Activated CD4-positive, alpha-beta T cell treated with anti-CD3 and anti-CD28 coated beads, Interleukin-2, Interleukin-4, amounts not matched to agents 100 ng/mL and 50 ng/mL, durations not matched to agents 16 hours and 8 hours (primary cell): ENCODE measurements at places on chromosomes 13 and 19.

DNA sequence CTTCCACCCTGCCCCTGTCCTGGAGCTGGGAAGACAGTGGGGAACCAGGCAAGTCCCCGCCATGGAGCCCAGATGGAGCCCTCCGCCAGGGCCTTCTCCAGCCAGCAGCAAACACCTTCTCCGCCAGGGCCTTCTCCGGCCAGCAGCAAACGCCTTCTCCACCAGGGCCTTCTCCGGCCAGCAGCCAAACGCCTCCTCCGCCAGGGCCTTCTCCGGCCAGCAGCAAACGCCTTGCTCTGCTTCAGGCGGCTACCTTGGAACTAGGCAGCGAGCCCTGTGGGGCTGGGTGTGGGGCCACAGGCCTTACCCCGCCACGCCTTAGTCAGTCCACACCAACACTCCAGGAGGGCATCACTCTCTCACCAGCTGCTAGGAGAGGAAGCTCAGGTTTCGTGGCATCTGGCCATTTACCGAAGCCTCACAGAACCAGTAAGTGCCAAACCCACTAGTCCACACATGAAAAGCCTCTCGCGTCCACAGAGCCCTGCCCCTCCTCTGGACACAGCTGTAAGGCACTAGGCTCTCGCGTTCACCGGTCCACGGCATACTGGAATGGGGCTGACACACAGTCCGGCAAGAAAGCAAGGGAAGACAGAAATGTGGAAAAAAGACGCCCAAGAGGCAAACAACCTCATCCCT is 41.0 kb downstream of the MLLT1 start:
- DNase-seq = no peak

GRCh38 chr13:30700364-30700763 is 35.0 kb upstream of the ALOX5AP start:
- no peak for DNase-seq

DNA sequence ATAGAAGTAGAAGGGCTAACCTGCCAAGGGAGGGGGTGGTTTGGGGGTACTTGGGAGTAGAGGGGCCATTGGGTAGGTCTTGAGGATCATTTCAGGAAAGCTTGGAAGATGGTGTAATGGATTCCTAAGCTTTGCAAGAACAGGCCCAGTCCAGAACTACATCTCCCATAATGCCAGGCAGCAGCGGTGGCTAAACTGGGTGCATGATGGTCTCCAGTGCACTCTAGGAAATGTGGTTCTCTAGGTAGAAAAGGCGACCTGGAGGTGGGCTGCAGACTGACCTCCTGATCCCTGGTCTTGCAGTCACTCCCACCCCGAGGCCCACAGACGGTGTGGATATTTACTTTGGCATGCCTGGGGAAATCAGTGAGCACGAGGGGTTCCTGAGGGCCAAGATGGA is 3.8 kb downstream of the APLP1 start:
- no peak for DNase-seq

GRCh38 chr19:2097203-2097885 is 629 bp downstream of the IZUMO4 start:
- DNase-seq = no peak

GRCh38 chr13:43057653-43058317 is 34.4 kb downstream of the DNAJC15 start:
- DNase-seq = no peak

DNA sequence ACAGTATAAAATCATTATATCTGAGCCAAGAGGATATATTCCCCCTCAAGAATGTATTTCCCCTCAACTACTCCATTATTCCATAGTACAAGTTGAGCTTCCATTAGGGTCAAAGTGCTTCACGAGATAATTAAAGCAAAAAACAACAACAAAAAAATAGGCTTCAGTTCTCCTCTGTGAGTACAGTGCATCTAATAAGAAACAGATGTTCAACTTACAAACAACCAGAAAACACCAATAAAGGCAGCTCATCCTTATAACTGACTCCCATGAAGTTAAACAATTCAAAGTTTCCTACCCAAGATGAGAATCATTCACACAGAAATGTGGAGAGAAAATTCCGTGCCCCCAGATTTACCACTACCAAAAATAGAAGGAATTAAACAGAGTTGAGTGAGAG is 854.4 kb downstream of the PCDH9 start:
- DNase-seq = no peak

- no peak for DNase-seq
Measured at GRCh38 chr19:6767081-6767356, 216 bp downstream of the SH2D3A start.

- no peak for DNase-seq
Measured at GRCh38 chr13:112784811-112785482, 95.1 kb downstream of the ATP11A start.

DNA sequence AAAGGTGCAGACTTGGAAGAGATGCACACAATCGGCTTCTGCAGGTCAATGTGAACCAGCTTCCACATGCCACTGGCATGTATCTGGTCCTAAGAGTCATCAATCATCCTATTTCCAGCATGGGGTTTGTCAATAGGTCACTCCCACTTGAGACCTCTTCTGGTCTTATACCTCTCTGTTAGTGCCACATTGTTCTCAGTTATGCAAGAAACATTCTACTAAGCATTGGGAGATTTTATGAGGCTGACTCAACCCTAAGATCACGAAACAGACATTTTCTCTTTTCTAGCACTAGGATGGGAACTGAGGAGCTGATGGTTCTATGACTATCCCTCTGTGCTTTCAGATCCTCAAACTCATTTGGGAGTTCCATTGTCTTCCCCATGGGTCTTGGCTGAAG is 581.5 kb upstream of the KLF12 start:
- DNase-seq = no peak

GRCh38 chr19:5969476-5969875 is 8.5 kb downstream of the RANBP3 start:
- no peak for DNase-seq

- peak; percentile 71 for DNase-seq
Measured at GRCh38 chr13:98910501-98910951, 67.3 kb downstream of the DOCK9 start.

DNA sequence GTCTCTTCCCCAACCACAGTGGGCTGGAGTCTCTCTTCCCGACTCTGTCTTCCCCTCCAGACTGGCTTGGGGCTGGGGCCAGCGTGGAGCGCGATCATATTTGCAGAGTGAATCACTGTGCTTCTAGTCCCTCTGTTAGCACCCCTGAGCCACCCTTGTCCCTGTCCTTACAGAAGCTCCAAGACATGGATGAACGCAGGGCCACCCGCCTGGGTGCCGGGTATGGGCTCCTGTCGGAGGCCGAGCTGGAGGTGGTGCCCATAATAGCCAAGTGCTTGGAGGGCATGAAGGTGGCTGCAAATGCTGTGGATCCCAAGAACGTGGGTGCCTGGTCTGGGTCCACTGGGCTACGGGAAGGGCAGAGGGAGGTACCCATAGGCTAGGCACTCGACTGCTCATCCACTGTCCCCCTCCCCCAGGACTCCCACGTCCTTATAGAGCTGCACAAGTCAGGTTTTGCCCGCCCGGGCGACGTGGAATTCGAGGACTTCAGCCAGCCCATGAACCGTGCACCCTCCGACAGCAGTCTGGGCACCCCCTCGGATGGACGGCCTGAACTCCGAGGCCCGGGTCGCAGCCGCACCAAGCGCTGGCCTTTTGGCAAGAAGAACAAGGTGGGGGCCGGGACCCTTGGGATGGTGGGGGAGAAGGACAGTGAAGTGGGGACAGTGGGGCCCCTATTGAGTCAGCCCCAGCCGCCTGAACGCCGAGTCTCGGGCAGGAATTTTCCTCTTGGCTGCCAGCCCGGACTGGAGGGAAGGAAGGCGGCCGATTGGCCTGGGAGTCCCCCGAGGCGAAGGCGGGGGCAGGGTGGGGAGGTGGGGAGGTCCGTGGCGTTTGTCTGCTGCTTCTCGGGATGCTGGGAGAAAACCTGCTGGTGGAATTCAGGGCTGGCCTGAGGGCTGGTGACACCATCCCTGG is 5.2 kb downstream of the TRIP10 start:
- no peak for DNase-seq

DNA sequence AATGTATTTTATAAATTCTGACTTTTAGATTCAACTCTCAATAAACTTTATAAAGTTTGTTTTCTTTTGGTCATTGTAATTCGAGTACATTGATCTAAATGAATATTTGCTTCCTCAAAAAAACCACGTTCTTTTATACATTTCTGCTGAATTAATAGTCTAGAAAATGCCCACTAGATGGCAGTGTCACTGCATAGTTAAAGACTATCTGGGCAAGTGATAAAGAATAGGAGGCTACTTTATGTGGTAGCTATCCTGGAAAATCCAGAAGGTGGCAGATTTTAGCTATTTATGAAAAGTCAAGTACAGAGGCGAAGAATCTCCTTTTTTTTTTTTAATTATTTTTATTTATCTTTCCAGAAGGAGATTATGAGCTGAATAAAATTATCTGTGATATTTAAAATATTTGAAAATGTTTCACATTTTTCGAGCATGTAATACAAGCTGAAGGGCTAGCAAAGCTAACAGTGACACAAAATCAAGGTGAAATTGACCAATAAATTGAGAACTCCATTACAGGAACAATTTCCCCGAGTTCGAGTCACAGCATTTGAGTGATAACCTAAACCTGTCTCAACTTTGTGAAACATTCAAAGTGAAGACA is 221.8 kb downstream of the OLFM4 start:
- DNase-seq = peak; percentile 62

DNA sequence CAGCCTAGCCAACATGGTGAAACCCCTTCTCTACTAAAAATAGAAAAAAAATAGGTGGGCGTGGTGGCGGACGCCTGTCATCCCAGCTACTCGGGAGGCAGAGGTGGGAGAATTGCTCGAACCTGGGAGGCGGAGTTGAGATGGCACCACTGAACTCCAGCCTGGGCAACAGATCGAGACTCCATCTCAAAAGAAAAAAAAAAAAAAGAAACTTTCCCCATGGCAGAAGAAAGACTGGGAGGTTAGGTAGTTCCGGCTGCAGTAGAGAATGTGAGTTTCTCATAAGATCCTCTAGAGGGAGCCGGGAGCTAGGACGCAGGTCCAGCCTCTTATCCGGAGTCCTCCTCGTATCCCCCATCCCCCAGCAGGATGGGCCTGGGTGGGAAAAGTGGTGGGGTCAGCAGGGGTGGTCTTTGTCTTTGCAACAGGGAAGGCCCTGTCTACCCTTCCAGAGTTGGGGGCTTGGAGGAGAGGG is 13.2 kb upstream of the CREB3L3 start:
- DNase-seq = no peak

DNA sequence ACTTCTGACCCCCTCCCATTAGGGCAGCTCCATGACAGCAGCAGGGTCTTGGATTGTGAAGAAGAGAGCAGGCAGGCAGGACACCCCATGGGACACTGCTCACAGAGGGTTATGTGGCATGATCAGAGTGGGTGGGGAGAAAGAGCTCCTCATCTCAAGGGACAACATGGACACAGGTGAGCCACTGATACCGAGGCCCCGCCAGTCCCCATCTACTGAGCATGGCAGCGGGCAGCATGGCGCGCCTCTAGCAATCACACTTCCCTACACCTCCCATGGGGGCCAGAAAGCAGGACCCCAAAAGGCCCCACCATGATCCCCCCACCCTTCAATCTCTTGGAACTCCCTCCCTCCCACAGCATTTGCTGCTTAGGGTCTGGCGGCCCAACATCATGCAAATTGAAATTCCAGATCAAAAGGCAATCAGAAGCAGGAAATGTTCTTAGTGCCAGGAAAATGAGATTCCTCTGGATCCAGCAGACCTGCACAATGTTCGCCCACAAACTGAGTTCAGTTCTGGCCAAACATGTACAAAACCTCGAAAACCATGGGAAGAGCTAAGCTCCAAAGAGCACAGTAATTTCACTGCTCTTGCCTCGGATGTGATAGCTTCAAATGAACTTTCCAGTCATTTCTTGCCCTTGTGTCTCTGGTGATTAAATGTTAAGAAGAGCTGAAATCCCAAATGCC is 14.8 kb downstream of the DOCK9 start:
- no peak for DNase-seq

DNA sequence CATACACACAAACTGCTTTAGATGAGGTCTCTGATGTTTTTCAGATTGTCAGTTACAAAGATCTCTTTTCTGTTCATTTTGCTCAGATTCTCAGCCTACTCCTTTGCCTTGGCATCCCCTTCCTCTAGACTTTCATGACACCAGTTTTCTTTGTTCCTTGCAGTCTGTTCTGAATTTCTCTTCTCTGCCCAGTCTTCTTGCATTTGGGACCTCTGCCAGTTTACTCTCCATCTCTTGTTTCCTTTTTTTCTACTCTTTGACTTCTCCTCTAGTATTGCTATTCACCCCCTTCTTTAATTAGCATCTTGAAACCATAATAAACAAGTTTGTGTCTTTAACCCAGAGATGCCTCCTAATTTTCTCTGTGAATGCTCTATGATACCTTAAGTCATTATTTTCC is 26.1 kb downstream of the EDNRB start:
- no peak for DNase-seq

DNA sequence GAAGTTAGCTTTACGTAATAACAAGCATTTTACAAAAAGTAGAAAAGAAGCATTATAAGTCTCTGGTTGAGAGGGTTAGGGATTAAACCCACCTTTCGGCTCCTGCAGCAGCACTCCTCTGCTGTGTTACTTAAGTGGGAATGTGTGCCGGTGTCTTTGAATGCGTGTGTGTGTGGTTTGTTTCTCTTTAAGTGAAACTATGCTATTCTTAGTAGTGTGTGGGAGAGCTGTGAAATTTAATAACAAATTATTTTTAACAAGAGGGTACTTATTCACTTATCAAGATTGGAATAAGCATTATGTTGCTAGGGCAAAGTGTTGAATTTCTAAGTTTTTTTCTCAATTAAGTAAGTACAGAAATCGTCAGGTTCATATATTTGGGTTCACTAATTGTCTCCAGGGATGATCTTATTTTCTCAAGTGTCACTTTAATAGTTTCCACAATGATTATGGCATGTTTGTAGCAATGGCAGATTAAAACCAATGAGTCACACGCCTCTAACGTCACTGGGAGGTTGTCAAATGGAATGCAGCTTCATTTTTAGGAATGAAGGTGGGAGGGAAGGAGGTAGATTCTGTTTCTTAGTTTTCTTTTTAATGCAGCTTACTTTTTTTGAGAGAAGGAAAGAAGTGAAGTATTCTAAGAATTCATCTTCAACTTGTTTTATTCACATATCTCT is 151.3 kb downstream of the LMO7 start:
- DNase-seq = no peak

DNA sequence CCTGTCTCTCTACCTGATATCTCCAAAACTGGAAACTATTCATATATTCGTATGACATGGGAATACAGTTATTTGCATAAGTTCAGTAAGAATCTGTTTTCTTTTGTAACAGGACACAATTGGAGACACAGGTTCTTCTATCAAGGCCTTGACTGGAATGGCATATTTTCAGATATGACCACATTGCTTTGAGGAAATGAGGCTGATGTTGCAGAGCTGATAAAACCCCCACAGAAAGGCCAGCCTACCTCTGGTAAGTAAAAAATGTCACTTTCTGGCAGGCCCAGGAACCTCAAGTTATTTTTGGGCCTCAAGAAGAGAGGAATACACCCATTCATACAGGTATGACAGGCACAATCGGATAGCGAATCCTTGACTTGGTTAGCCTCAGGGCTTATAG is 29.5 kb upstream of the KBTBD6 start:
- no peak for DNase-seq
